Frontal cortex (tissue), 4 donors: ENCODE measurements at places on chromosomes 6 and 20. TPM values are rescaled to one million over a fixed set of nuclear protein-coding genes. Genes with fewer than 3 reads are reported as not detected.
A peak's percentile ranks its signal among the peaks of the same experiment; 100 is the strongest.

The BHLHE23 gene
- total RNA-seq, result not detected

DNA sequence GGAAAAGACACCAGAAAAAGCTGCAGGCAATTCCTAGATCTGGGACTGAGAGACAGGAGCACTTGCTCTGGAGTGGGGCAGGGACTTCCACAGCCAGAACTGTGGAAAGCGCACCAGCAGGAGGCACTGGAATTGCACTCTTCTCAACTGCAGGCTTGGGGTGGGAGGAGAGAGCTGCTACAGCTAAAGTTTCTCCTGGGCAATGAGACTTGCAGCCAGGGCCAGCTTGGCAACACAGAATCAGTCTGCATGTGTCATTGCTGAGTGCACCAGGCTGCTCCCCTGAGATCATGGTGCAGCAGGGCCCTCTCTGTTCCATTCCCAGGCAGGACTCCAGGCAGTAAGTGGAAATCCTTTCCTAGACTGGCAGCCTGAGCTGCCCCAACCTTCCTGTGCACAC, 145.8 kb downstream of the INSM1 start:
- DNase-seq, result no peak

DNA sequence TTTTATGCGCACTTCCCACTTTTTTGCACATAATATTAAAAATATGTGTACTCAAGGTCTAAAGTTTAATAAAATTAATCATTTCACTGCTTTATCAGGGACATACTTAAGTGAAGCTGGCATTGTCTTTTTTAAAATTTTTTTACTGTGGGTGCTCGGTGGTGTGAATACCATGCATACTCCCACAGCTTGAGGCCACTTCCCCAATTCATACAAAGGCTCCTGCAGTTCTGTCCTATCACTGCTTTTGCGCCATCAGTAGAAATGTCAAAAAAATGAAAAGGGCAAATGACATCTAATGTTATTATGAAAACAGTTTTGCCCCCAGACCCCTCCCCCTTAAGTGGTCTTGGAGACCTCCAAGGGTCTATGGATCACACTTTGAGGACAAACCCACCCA, 464.1 kb upstream of the ARID1B start:
- DNase-seq, result no peak

DNA sequence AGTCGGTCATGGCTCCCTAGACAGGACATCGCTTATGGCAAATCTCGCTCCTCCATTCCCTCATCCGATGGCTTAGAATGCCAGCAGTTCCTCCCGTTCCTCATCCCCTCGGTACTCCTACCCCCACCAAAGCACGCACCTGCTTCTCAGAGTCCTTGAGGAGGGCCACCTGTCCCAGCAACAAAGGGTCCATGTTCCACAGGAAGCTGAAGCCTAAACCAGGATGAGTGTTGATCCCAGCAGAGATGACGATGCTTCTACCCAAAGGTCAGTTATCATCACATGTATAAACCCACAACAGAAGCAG, 111.2 kb downstream of the THBS2 start:
- DNase-seq, result no peak

DNA sequence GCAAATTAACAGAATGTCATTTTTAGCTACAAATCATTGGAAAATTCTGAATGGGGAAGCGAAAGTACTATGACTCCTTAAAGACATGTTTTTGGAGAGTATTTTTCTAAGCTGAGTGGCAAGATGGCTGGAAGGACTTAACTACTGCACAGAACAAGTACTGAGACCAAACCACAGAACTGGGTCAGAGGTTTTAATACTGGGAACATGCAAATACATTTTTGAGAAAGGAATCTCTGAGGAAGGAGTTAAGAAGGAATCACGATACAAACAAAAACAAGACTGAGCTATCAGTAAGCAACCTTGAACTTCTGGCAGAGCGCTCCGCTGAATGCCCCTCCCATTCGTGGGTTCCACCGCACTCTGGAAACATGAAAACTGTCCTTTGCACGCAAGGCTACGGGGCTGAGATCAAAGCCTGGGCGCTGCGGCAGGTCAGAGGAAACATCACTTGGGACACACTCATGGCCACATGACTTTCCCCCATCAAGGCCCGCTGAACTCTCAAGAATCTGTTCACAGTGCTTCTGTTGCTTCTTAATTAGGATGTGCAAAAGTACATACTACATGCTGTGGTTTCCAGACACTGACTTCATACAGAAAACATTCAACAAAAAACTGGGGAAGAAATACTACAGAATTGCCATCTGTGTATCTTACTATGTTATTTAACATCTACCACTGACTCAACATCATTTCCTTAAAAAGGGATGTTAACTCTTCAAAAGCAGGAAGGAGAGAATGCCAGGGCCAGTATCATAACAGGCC, 27.8 kb downstream of the SLC23A2 start:
- no peak for DNase-seq

GRCh38 chr6:50850223-50851048, 31.8 kb downstream of the TFAP2B start:
- no peak for DNase-seq

DNA sequence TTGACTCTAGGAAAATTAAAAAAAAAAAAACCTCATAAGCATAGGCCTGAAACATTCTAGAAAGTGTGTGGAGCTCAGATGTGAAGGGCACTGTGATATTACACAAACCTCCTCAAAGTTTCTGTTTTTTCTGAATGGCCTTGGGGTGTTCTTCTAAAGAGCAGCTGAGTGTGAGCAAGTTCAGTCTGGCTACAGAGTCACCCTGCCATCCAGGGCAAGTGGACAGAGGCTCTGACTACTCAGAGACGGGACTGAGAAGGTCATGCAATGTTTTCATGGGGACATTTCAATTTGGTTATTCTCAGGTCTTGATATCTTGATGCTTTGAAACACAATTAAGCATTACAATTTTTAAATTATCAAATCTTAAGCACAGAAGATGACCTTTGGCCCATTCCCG, 36.6 kb upstream of the SSTR4 start:
- DNase-seq, result no peak

GRCh38 chr6:393391-394221, 2.1 kb downstream of the IRF4 start:
- DNase-seq, result no peak

GRCh38 chr6:47209632-47210031, 100.1 kb downstream of the TNFRSF21 start:
- no peak for DNase-seq

GRCh38 chr20:47727909-47728361, 57.3 kb downstream of the SULF2 start:
- no peak for DNase-seq

DNA sequence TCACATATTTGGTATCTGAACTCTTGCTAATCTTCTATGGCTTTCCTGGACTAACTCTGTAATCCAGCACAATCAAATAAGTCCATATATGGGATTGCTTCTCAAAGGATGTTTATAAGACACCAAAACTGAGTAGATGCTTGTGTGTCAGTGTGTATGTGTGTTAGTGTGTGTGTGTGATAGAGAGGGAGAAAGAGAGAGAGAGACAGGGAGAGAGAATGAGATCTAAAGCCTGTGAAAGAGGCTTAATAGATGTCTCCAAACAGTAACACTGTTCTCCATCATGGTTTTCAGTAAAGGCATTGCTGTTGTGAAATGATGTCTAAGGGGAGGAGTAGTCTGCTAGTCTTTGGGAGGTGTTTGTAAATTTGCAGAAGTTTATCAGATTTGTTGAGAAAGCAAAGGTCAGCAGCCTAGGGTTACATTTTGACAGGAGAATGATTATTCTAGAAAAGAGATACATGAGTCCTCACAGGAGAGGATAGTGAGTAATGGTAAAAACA, 73.9 kb upstream of the MLIP start:
- DNase-seq, result no peak

GRCh38 chr20:56358600-56359211, at the start of gene FAM210B:
FAM210B (plus strand) TSS chr20:56358974; CDS start chr20:56359006, 32 bp downstream.
- DNase-seq, result peak; percentile 97

DNA sequence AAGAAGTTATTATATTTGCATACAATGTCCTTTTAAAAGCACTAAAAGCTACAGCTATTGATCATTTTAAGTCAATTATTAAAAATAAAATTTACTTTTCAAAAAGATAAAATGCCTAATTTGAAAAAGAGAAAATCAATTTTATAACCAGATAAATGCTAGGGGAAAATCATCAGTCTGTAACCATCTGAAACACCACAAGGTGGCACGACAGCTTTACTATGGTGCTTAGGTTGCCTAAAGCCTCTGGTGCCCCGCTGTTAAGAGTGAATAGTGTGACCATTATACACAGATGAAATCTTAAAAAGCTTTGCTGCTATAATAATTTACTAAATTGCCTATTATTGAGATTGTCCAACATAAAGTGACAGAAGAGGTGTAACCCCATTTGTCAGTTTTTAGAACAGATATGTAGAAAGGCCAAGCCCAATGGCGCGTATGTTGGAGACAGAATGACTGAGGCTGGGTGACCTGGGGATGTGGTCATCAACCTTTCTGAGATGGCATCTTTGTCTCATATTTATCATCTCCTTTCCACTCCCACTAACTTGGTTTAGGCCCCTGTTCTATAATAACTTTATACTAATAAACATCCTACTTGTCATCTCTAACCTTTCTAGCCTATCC, 100.8 kb downstream of the MOXD1 start:
- peak; percentile 7 for DNase-seq

DNA sequence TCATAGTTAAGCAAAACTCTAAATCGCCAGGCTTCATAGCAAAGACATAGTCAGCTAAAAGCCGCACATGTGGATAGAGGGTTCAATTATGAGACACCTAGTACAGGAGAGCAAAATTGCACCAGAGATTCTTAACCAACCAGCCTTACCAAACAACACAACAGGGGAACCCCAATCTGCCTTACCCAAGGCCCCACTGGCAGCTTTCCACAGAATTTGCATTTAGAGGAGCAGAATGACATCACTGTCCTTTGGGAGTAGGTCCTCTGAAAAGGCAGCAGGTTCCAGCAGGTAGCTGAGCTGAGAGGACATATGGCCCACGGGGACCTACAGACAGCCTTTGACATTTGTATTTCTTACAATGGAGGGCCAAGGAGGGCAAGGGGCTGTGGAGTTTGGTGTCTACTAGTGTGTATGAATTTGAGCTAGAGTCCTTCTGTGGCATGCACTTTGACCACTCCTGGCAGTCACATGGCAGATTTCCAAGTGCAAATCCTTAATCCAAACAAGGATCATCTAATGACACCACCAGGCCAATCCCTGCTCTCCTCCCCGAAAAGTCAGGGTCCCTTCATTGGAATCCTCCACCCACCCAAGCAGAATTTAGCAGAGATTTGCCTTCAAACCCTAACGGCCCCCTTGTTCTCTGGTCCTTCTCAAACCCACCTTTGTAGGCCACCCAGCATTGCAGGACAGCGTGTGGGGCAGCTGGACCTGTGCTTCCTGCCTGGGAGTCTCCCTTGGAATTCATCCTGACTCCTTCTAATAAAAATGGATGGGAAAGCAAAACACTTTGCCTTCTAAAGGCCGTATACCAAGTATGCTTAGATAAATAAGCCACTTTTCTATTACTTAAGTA, 171.2 kb upstream of the SUPT3H start:
- DNase-seq, result no peak

DNA sequence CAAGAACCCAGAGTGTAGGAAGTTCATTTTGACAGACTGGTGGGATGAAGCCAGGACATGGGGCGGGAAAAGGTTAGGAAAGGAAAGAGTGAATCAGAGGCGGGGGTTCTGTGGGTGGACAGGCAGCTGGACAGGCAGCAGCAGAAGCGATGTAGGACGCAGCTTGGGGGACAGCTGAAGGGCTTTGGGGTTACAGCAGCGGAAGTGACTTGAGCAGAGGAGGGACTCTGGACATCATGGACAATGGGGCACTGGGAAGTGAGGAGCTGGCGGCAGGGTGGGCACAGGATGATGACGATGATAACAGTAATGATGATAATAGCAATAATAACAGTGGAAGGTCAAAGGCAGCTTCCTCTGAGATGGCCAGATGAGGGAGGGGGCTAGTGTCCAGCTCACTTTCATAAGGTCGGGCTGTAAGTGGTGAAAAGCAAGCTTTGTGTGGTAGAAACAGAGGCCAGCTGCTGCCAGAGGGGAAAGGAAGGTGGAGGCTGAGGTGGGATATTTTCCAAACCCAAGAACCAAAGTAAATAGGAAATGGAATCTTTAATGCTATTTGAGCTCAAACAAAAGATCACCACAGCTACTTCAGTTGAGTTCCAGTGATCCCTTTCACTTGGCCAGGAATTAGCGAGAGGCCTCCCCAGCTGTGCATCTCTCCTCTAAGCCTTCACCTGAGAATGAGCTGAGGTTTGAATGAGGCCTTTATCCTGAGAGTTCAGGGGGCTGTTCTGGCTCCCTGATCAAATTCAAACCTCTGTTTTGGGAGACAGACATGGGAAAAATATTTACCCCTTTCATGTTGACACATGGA, 433.5 kb downstream of the DHX35 start:
- DNase-seq, result no peak

DNA sequence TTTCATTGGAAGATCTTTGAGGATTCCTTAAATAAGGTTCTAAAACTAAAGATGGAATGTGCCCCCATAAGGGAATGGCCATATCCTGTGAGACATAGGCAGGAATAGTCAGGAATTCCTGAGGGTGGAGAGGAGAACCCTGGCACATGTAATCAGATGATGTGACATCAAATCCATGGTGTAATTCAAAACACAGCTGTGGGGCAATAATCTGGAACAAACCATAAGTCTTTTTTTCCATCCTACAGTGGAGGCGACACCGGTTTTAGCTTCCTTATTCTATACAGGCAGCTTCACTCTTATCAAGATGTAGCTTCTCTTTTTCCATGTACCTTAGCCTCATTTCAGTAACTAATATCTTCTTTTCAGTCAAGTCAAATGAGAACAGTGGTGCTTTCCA, 133.6 kb upstream of the CITED2 start:
- DNase-seq, result no peak

DNA sequence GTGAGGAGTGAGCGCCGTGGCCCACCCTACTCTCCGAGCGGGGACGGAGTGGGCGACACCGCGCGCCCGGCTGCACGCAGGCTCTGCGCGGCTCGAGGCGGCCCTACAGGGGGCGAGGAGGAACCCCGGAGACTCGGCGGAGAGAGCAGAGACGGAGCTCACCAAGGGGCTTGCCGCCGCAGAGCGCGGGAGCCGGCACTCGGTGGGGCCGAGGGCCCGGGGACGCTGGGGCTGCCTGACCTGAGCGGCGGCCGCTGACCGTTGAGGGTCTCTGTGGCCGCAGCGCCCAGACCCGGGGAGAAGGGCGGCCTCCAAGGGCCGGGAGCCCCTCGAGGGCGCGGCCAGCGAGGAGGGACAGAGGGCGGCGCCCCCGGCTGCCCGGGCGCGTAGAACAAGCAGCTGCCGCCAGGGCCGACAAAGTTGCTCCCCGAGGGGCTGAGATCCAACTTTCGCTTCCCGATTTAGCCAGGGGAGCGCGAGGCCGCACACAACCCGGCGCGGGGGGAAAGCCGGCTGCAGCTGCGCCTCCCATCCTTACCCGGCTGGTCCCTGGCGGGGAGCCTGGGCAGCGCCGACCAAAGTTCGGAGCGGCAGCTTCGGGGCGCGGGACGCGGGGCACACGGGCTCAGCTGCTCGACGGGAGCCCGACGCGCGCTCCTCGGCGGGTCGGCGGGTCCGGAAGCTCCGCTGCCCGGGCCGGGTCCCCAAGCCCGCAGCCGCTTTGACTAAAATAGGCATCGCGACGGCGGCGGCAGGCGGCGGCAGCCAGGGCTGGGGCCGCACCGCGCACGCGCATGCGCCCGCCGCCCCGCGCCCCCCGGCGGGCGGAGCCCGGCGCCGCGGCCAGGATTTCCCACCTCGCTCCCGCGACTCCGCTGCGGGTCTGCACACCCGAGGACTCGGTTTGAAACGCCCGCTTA, 43.1 kb downstream of the POPDC3 start:
- peak; percentile 84 for DNase-seq

The AVP gene
- not detected for total RNA-seq

The KHDC1 gene
- total RNA-seq, result 2.9 TPM
